ENCODE measurements at places on chromosomes 1 and 21. TPM values are rescaled to one million over a fixed set of nuclear protein-coding genes. Genes with fewer than 3 reads are reported as not detected.

The TNFSF4 gene
- 2.3 TPM for total RNA-seq

The BNIPL gene
- under 0.01 TPM for total RNA-seq

The RORC gene
- total RNA-seq: not detected

GRCh38 chr1:21659099-21659923 is 9.8 kb downstream of the RAP1GAP start:
- no peak for DNase-seq

GRCh38 chr1:156923670-156924477 is 3.4 kb downstream of the LRRC71 start:
- DNase-seq: no peak

- no peak for DNase-seq
Observed at GRCh38 chr1:192812420-192813209, 3.8 kb downstream of the RGS2 start.

DNA sequence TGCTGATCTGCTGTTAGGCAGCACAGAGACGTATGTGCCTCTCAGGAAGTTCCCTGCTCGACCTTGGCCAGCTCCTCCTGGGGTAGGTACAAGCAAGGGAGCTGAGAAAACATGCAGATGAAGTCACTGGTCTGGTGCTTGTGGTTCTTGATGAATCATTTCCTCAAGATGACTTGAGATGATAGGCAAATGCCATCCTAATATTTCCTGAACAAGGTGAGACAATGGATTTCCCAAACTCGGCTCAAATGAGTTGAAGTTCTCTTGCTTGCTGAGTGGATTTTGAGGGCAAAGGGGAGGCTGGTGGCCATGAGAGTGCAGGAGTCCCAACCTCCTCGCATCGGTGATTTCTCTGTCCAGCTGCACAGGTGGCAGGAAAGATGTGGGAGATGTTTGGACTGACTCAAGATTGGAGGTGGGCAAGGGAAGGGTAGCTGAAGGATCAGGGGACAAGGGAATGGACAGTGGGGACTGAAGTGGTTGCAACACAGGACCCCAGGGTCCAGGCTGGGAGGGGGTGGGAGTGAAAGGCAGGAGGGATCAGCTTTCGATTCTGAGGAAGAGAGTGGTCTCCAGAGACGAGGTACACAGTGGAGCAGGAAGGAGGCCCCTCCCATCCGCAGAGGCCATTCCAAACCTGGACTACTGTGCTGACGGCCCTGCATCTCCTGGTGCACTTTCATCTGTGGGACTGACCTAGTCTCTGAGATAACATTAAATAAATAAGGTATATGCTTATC is 63.9 kb downstream of the CAPN2 start:
- no peak for DNase-seq

DNA sequence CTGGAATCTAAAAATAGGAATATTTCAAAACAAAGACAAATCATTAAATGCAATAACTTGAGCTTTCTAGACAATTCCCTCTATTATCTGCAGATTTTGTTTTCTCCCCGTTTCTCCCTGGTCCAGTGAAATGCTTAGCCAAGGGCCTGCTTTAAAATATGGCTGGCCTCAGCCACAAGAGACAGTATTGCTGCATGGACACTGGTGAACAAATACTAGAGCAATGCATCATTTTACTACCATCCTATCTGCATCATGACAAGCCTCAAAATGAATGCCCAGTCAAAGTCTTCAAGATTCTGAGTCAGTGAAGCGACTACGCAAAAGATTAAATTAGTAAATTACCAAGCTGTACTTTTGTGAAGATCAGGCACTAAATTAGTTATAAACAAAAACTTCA is 80.5 kb downstream of the ENAH start:
- DNase-seq: no peak

Measured in esophagus muscularis mucosa (tissue), 4 donors.